CD8-positive, alpha-beta memory T cell (primary cell): ENCODE measurements at places on chromosomes 5 and 9. TPM values are rescaled to one million over a fixed set of nuclear protein-coding genes. Genes with fewer than 3 reads are reported as not detected.

The PHF24 gene
- 0.04 TPM for total RNA-seq

- no peak for DNase-seq
Measured at GRCh38 chr9:127154003-127154389, 31.6 kb upstream of the ANGPTL2 start.

DNA sequence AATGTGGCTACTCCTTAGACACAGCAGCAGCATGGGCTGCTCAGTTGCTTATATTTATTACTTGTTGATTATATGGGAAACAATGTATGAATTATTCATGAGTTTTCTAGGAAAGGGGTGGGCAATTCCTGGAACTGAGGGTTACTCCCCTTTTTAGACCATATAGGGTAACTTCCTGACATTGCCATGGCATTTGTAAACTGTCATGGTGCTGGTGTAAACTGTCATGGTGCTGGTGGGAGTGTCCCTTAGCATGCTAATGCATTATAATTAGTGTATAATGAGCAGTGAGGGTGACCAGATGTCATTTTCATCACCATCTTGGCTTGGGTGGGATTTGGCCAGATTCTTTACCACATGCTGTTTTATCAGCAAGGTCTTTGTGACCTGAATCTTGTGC lies 734.6 kb upstream of the PTPRD start:
- no peak for DNase-seq

The CDC25C gene
- total RNA-seq: 4.3 TPM

- DNase-seq: no peak
Measured at GRCh38 chr9:2164268-2164667, 149.1 kb downstream of the SMARCA2 start.

The HMCN2 gene
- total RNA-seq: not detected
